ENCODE measurements at places on chromosomes 3 and 15.

- DNase-seq = no peak
Measured at GRCh38 chr3:156051651-156052050, 68.7 kb upstream of the KCNAB1 start.

GRCh38 chr3:177466074-177466473 is 268.8 kb upstream of the TBL1XR1 start:
- DNase-seq = no peak

- no peak for DNase-seq
Measured at GRCh38 chr3:194313560-194314387, 37.4 kb downstream of the CPN2 start.

DNA sequence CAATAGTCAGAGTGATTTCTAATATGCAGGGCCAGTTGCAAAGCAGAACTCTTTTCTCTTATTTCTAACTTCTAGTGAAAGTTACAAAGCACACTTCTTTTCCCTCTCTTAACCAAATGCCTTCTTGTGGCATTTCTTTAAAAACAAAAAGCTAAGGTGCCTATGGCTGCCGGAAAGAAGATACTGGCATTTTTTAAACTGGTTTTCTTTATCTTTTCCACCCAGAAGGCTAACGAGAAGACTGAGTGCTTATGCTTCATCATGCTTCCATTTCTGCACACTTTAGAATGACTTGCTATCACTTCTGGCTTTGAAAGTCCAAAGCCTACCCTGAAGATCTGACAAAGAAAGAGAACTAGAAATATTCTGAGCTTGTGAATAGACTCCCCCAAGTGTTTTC is 141.3 kb downstream of the P2RY1 start:
- no peak for DNase-seq

DNA sequence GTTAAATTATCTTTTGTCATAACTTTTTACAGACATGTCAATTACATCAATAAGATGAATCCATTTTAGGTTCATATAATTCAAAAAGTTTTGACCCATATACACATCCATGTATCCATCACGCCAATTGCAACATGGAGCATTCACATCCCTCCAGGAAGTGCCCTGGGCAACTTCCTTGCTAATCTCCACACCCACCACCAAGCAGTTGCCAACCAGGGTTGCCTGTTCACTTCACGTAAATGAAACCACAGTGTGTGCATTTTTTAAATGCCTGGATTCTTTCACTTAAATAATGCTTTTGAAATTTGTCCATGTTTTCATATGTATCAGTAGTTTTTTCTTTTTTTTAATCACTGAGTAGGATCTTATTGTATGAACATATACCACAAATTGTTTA is 40.7 kb upstream of the LYZL4 start:
- DNase-seq = no peak

GRCh38 chr3:128071771-128072453 is 19.7 kb downstream of the SEC61A1 start:
- DNase-seq = no peak

DNA sequence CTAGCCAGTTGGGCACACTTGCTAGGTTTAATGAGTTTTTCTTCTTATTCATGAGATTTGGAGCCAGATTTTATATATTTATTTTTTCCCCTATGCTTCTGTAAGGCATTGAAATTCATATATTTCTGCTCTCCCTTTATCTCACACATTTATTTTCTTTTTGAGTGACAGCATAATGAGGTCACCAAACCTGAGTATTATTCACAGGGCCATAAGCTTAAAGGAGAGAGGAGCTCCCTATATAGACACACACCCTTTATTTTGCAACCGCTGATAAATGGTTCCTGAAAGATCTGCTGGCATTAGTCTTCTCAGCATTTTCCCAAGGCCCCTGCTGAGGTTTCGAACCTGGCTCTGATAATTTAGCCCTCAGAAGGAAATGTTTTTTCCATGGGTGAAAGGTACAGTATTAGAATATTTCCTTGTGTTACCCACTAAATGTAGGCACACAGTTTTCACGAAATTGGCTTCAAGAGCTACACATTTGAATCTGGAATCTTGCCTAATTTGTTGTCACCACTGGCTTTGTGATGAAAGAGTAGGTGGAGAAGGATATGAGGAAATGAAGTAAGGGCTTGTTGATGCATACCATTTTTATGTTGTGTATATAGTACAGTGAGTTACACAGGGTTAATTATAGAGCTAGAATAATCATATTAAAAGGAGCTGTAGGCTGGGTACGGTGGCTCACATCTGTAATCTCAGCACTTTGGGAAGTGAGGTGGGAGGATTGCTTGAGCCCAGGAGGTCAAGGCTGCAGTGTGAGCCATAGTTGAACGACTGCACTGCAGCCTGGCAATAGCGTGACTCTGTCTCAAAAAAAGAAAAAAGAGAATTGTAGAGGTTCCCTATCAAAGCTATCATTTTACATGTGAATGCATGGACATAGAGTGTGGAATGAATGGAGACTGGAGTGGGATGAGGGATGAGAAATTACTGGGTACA is 6.5 kb downstream of the KLHL18 start:
- DNase-seq = no peak

DNA sequence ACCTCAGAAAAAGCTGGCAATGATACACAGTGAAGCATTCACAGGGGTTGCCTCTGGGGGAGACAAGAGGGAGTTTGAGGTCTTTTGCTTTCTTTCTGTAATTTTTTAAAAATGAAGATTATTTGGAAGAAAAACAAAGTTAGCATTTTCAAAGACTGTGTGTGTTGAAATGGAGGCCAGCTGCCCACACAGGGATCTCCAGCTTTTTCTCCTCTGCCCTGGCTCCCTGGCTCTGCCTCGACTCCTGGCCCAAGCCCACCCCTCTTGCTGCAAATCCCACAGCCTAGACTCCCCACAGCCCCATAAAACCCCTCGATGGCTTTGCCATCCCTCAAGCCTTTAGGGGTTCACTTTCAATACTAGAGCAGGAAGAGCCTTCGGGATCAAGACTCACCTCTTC is 68.4 kb downstream of the LINGO1 start:
- DNase-seq = no peak

- no peak for DNase-seq
Measured at GRCh38 chr3:107272885-107273284, 104.4 kb upstream of the CCDC54 start.

DNA sequence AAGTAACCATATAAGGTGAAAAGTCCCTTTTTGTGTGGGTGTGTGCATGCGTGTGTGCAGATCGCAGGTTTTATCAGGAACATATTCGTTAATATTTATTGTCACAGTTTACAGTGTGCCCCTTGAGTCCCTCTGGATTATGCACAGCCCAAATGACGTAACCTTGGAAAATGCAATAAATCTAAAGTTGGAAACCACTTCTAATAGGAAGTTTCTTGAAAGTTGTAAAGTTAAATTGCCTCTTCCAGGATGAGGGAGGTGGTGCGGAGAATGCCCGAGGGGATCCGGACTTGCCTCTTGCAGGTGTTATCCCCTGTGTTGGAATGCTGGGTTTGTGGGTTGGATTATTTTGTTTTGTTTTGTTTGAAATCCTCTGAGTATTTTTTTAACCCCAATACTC is 143.3 kb downstream of the CMSS1 start:
- no peak for DNase-seq

DNA sequence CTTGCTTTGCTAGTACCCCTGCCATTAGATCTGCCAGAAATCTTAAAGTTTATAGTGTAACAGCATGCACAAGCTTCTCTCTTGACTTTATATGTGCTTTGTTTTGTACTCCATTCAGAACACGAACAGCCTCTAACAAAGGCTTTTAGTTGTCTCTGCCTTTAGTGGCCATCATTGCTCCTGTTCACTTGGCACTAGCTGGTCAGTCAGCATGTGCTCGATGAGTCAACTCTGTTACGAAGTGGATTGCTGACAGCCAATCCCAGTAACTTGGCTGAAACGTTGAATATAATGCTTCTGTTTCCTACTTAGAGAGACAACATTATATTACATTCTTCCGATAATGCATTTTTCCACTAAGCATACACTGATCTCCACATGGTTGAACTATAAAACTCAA is 349.2 kb downstream of the NAALADL2 start:
- DNase-seq = no peak
